ENCODE measurements at places on chromosomes 6 and 20.

GRCh38 chr6:18215436-18215835, 48.9 kb downstream of the DEK start:
- DNase-seq = no peak

GRCh38 chr6:112437058-112437457, 89.9 kb downstream of the RFPL4B start:
- DNase-seq = no peak

- DNase-seq = no peak
Measured at GRCh38 chr6:169975701-169976100, 224.3 kb downstream of the ERMARD start.

DNA sequence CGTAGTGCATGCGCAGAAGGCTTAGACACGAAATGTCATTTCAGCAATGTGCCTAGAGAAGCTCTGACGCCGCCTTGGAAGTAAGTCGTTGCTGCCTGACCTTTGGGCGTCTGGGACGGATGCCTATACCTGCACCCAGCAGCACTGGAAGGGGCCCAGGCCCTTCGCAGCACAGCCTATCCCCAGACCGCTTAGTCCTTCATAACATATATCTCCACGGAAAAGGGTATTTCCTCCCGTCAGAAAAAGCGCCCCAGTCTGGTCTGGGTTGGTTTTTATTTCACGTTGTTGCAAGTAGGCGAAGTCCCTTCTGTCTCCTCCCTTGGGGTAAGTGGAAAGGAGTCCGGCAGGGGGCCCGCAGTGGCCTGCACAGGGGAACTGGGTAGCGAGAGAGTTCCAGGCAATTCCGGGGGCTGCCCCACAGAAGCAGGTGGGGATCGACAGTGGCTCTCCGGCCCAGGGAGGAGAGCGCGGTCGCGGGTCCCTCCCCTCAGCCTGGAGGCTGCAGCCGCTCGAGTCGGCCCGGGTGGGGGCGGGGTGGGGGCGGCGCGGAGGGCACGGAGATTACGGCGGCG, 559 bp upstream of the EYA4 start:
- DNase-seq = no peak

GRCh38 chr6:80489911-80490635, 383.6 kb downstream of the BCKDHB start:
- DNase-seq = no peak

GRCh38 chr6:168692193-168692914, 251.4 kb downstream of the SMOC2 start:
- no peak for DNase-seq

GRCh38 chr20:11810311-11811083, 107.2 kb upstream of the BTBD3 start:
- DNase-seq = no peak

- no peak for DNase-seq
Measured at GRCh38 chr6:158663625-158664165, 13.8 kb downstream of the SYTL3 start.

DNA sequence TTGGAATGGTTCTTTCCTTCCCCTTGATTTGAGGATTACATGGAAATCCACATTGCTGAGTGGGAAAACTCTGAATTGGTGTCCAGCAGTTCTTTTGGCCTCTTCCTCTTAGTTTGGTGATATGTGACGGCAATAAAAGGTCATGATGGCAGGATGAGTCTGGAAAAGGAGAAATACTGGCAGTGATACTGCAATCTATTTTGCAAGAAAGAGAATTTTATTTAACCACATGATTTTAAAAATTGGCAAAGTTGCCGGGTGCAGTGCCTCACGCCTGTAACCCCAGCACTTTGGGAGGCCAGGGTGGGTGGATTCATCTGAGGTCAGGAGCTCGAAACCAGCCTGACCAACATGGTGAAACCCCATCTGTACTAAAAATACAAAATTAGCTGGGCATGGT, 73.1 kb downstream of the ADTRP start:
- no peak for DNase-seq

- no peak for DNase-seq
Measured at GRCh38 chr6:87932361-87932760, 115.3 kb upstream of the SPACA1 start.
